Activated CD4-positive, alpha-beta T cell treated with anti-CD3 and anti-CD28 coated beads for 4 hours (primary cell): ENCODE measurements at places on chromosomes 1 and 21.

- DNase-seq = no peak
These were observed 11.4 kb upstream of the ZSCAN20 start for GRCh38 chr1:33460947-33461629.

DNA sequence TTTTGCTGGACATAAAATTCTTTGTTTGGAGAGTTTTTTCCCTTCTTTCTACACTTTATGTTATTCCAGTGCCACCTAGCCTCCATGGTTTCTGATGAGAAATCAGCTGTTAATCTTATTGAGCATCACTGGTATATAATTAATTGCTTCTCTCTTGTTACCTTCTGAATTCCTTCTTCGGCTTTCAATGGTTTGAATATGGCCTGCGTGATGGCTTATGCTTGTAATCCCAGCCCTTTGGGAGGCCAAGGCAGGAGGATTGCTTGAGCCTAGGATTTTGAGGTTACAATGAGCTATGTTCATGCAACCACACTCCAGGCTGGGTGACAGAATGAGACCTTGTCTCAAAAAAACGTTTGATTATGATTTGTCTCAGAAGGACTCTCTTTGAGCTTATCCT is 13.0 kb upstream of the CNIH4 start:
- no peak for DNase-seq

- no peak for DNase-seq
These were observed 136.1 kb upstream of the ARHGEF16 start for GRCh38 chr1:3318329-3318728.

DNA sequence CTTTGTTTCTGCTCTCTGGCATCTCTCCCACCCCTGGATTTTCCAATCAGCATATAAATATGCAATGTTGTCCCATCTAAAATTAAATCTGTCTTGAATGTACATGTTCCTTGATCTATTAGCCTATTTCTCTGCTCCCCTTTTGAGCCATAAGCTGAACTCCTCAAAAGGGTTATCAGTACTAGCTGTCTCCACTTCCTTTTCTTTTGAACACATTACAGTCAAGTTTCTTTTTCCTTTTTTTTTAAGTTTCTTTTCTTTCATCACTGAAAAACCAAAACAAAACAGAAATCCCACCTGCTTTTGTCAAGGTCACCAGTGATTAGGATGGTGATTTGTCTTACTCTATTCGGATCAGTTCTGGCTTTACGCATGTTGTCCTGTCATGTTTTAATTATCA is 29.3 kb downstream of the XCL2 start:
- DNase-seq = no peak

DNA sequence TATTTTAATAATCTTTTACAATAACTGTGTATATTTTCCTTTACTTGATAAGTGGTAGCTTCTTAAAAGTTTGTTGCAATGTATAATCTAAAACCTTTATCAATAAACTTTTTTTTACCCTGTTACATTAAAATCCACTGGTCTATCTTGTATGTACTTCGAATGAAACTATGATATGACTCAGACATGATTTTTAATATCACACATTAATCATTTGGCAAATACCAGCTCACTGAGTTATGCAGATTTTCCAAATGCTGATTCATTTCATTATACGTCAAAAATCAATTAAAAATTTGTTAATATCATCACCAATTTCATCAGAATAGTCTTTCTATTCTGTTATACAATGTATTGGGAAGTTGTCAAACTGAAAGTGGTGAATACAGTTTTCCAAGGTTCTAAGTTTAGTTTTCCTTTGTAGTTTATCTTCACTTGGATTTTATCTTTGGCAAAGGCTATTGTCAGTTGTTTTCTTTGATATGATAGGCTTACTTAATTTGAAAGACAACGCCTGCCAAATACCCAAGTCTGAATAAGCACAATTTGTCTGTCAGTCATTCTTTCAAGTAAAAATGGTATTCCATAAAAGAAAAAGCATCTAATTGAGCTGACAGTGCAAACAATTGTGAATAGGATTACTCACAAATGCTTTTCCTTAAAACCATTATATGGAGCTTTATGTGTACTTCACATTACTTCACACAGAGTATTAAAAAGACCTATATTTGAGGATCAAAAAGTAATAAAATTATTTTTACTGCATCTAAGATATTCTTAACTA is 127.0 kb downstream of the NME7 start:
- DNase-seq = no peak

GRCh38 chr1:168342572-168343280 is 62.0 kb downstream of the TBX19 start:
- peak; percentile 94 for DNase-seq

- DNase-seq = no peak
These were observed 45.6 kb downstream of the XCL2 start for GRCh38 chr1:168498159-168498631.

DNA sequence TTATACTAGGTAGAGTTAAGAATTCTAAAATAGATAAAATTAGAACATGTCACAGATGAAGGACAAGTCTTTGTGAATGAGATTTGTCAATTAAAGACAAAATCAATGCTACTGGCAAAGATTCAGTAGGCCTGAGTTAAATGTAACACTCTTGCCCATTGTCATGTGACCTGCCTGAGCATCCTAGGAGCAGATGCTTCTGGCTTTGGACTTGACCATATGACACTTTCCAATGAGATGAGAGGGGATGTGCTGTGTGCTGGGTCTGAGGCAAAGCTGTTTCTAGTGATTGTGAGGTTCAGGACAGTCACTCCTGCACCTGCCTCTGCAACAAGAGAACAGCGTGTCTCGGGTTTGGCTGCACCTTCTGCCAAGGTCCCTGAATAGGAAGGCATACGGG is 144.9 kb downstream of the HIVEP3 start:
- no peak for DNase-seq

DNA sequence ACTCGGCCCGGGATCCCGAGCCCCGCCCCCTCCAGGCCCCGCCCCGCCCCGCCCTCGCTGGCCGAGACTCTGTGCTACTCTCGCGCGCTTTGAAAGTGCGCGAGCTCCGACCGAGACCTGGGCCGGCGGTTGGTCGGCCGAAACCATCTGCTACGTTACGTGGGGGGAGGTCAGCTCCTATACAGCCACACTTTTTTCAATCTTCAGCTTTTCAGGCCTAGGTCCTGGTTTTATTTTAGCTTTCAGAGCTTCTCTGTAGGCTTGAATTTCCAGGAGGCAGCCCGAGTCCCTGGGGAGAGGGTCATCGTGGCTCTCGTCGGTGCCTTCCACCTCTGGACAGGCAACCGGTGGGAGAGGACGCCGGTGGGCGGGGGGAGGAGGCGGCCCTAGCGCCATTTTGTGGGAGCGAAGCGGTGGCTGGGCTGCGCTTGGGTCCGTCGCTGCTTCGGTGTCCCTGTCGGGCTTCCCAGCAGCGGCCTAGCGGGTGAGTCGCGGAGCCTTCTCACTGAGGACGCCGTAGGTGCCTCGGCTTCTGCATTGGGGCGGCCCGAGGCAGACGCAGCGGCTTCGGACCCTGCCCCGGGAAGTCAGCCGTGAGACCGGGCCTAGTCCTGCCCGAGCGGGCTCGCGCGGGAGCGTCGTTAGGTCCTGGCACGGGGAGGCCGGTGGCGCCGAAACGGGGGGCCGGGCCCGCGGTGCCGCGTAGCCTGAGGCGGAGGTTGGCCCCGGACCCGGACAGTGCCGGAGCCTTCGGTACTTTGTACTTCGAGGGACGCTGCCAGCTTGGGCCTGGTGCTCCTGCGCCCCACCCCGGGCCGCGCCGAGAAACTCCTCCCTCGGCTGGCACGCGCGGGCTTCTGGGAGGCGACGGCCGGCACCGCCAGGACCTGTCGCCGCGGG is at the start of gene TARDBP:
Gene TARDBP (plus strand): TSS at position 395 of the 900 bp plus-strand sequence. CDS start 1,074 bp downstream, outside the sequence.
- DNase-seq = peak; percentile 88

GRCh38 chr1:86064899-86065298 is 91.7 kb downstream of the COL24A1 start:
- DNase-seq = no peak

GRCh38 chr1:200226268-200226968 is 183.4 kb downstream of the ZNF281 start:
- DNase-seq = no peak

DNA sequence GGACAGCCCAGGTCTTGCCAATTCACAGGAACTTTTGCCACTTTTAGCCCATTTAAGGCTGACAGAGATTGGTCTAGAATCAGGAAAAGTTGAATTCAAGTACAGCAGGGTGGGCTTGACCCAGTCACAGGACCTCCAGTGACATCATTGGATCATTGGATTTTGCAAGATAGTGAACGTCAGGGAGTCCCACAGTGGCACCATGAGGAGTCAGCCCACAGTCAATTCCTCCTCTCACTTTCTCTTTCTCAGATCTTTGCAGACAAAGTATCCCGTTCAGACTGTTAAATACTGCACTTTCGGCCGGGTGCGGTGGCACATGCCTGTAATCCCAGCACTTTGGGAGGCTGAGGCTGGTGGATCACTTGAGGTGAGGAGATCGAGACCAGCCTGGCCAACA is 57.9 kb upstream of the TLR5 start:
- DNase-seq = no peak

- no peak for DNase-seq
These were observed 88.5 kb downstream of the TTLL7 start for GRCh38 chr1:83910461-83910860.

- no peak for DNase-seq
These were observed 276.6 kb downstream of the SETD4 start for GRCh38 chr21:35783721-35784120.

DNA sequence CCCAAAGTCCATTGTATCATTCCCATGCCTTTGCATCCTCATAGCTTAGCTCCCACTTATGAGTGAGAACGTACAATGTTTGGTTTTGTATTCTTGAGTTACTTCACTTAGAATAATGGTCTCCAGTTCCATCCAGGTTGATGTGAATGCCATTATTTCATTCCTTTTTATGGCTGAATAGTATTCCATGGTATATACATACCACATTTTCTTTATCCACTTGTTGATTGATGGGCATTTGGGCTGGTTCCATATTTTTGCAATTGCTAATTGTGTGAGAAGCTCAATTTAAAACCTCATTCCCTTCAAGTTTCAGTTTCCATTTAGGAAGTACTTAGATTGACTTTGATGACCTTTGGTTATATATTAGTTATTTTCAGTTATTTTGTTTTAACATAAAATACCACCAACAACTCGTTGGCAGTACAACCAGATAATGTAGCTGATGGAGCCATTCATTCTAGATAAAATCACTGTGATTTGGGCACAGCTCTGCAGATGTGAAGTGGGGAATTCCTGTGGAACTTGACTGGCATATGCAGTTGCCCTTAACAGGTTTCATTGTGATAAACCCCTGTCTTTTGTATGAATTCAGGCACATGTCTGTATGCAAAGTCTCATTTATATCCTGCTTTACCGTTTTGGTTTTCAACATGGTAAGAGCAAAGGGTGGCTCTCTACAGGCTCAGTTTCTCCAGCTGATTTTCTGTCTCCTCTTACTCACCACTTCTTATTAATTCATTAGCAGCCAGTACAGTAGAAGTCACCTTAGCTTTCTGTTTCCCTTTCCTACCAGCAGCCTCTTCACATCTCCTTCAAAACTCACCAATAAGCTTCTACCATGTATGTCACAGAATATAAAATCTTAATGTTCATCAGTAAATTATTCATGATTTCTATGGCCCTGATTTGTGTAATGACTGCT is 170.9 kb downstream of the C1orf21 start:
- DNase-seq = no peak

DNA sequence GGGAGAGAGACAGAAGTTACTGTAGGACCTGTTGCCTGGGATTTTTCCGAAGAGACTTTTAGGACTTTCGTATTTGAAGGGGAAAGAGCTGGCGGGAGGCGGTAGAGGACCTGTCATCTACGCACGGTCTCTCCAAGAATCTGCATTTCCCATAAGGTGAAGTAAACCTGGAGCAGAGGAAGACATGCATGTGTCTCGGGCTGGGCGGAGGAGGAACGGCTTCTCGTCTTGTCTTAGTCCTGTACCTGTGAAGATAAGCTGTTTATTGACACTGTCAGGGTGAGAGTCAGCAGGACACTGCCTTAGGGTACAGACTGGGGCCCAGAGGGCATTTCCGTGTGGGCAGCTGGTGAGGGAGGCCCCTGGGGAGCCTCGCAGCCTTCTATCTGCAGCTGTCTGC is 123.4 kb upstream of the COL6A1 start:
- no peak for DNase-seq

- DNase-seq = no peak
These were observed 481.8 kb downstream of the USP25 start for GRCh38 chr21:16211339-16212303.

- no peak for DNase-seq
These were observed 40.4 kb upstream of the ACTRT2 start for GRCh38 chr1:2980849-2981248.
